ENCODE measurements at places on chromosomes 12 and 14. TPM values are rescaled to one million over a fixed set of nuclear protein-coding genes. Genes with fewer than 3 reads are reported as not detected.

The PMCH gene
- 9.6 TPM for total RNA-seq

- peak; percentile 44 for DNase-seq
These were observed 162.6 kb upstream of the PLEKHG7 start for GRCh38 chr12:92539976-92540781.

GRCh38 chr12:88393017-88393767 is 187.1 kb downstream of the KITLG start:
- DNase-seq, result no peak

GRCh38 chr14:52950410-52950897 is 396 bp downstream of the FERMT2 start:
- no peak for DNase-seq

- no peak for DNase-seq
These were observed 411.1 kb upstream of the MDGA2 start for GRCh38 chr14:48086516-48086915.

The MYO1A gene
- 1.5 TPM for total RNA-seq

The CYP46A1 gene
- total RNA-seq, result not detected

DNA sequence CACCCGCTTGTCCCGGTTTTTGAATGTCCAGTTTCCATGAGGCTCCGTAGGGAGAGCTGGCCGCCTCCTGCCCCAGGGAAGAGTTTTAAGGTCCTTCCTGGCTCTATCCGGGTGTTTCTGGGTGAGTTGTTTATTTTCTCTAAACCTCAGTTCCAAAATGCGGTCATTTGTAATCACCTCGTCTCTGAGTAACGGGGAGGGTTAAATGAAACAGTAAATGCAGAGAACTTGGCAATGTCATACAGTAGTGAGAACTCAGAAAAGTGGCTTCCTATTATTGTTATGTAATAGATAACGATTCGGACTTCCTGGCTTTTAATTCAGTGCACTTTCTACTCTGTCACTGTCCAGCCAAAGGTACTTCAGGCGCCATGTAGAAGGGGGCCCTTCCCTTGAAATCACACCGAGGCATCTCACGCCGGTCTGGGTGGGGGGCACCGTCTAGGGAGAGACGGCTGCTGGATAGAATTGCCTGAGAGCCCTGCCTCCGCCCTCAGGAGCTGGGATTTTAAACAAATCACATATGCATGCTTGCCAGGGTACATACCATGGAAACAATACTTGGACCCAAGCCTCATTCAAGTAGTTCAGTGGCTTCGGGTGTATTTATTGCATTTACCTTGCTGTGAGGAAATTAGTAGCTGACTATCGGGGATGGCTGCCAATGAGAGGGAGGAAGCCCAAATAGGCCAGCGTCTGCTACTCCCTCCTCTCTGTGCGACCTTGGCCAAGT is 26.4 kb downstream of the NOS1 start:
- DNase-seq, result no peak

DNA sequence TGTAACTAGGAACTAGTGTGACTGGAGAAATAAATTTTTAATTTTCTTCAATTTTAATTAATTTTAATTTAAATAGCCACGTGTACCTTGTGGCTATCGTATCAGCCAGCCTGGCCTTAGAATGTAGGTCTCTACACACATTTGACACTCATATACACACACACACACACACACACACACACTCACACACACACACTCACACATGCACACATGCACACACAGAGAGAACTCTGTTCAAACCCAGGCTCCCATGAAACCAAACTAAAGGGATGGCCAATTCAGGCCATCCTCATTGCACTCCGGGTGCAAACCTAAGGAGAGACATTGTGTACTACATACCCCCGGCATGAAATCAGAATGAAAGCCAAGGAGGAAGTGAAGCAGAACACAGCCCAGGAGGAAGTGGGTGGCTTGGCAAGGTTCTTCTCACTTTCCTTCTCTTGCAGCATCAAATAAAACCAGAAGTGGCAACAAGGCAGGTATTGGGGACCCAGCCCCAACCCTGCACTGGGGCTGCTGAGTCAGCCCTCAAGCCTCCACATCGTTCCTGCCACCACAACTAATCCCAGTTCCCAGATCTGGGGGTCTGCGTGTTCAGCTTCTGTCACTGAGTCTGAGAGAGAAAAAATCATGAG is 26.2 kb upstream of the CHPT1 start:
- peak; percentile 69 for DNase-seq

The NINJ2 gene
- total RNA-seq, result 6.8 TPM

- DNase-seq, result no peak
These were observed 81.2 kb upstream of the ATP2B1 start for GRCh38 chr12:89789862-89790261.

GRCh38 chr12:95227818-95228356 is 10.3 kb downstream of the VEZT start:
- no peak for DNase-seq

DNA sequence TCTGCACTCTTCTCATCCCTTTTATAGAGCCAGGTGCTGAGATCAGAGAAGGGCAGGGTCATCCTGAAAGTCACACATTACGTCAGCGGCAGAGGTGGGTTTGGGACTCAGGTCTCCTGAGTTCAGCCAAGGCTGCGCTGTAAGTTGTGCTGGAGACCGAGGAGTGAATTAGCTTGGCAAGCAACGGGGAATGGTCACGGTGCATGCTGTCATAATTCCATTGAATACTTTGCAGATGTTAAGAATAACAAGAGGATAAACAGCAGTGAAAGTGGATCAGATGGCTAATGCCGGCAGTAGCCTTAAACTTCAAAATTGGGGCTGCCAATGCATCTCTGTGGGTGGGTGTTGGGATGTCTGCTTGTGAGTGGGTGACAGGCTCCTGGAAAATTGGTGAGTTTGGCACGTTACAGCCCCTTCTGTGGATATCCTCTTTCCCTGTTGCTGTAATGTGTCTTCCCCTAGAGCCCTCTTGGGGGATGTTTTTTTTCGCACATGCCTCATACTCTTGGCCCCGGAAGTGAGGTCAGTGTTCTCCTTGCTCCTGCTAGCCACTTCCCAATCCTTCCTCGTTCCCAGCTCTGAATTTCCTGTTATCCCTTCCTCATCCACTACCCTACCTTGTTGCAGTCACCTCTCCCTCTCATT is 287.1 kb upstream of the SRRM4 start:
- no peak for DNase-seq

GRCh38 chr12:45273717-45274271 is 57.9 kb downstream of the ANO6 start:
- DNase-seq, result no peak

The USP44 gene
- 11.1 TPM for total RNA-seq

- DNase-seq, result no peak
These were observed 77.5 kb downstream of the BMP4 start for GRCh38 chr14:53879022-53879686.

The TMEM30B gene
- 0.70 TPM for total RNA-seq

The CNIH1 gene
- total RNA-seq, result 39.8 TPM

DNA sequence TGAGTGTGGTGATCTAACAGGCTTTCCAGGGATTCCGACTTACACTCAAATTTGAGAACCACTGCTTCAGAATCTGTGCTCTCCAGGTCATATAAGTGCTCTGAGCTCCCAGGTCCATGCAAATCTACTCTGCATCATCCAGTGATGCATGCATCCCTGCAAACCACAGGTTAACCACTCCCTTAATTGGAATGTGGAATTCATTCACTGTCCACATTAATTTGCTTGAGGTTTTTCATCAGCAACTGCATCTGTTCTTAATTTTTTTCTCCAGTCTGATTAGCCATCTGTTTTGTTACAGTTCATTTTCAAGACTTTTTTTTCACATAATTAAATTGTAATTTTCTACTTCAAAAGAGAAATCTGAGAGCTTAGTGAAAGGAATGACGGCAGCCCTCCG is 43.4 kb upstream of the RIN3 start:
- peak; percentile 8 for DNase-seq

GRCh38 chr14:97138801-97139200 is 341.6 kb downstream of the VRK1 start:
- DNase-seq, result no peak

The TSPAN8 gene
- not detected for total RNA-seq

The CD69 gene
- 104 TPM for total RNA-seq

DNA sequence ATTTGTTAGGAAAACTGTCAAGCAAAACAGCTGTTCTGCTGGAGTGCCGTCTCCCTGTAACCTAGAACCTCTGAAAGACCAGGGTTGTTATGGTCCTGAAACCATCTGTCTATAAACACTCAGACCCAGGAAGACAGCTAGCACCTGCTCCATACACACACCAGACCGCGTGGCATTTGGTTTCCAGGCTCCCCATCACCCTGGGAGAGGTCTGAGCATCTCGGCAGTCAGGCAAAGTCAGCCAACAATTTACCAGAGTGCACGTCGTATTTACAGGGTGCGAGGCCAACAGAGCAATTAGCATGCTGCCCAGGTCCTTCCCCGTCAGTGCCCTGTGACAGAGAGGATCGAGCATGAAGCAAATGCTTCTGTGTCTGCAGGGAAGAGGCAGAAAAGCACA is 272.5 kb downstream of the SLC15A4 start:
- DNase-seq, result no peak

The CIROP gene
- not detected for total RNA-seq
